ENCODE measurements at places on chromosomes 13 and 19. TPM values are rescaled to one million over a fixed set of nuclear protein-coding genes. Genes with fewer than 3 reads are reported as not detected.

CD22 gene
- total RNA-seq: 0.12 TPM

CD70 gene
- total RNA-seq: 7.3 TPM

GRCh38 chr19:4034048-4035017 lies 26.8 kb downstream of the PIAS4 start:
- no peak for DNase-seq

- DNase-seq: peak; percentile 77
These were observed 20.6 kb downstream of the FFAR2 start for GRCh38 chr19:35468637-35469036.

DNA sequence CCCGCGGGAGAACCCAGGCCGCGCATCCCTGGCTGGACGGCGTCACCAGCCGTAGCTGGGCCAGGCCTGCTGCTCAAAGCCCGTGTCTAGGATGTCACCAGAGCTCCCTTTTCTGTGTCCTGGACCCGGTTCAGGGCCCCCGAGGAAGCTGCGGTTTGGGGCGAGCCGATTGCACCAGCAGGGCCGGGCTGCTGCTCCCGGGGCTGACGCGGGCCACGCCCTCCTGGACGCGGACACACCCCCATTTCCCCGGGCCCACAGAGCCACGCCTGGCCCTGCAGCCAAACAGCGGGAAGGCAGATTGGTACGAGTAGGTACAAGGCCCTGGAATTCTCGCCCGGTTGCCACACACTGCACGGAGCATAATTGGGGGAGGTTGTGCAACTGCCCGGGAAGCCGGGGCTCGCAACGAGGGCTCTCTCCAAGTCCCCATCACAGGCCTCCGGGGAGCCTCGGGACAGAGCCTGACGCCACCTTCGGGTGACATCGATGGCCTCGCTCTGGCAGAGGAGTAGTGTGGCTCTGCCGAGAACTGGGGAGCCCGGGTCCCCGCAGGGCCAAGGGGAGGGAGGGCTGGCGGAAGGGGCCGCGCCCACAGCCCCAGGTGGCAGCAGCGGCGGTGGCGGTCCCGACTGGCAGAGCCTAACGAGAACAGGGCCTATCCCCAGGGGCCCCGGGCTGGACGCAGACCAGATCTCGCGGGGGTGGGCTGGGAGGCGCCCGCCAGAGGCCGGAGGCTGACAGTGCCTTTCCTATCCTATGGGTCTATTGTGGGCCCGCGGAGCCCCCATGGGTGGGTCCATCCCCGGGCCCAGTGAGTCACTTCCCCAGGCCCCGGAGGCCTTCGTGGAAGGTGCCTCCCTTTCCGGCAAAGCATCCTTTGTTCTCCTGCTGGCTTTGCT lies 23.5 kb downstream of the KCTD15 start:
- peak; percentile 84 for DNase-seq
